NCI-H1417 treated with DMSO at 0.1 percent for 48 hours (cell line): ENCODE measurements at places on chromosomes 3 and 15.

DNA sequence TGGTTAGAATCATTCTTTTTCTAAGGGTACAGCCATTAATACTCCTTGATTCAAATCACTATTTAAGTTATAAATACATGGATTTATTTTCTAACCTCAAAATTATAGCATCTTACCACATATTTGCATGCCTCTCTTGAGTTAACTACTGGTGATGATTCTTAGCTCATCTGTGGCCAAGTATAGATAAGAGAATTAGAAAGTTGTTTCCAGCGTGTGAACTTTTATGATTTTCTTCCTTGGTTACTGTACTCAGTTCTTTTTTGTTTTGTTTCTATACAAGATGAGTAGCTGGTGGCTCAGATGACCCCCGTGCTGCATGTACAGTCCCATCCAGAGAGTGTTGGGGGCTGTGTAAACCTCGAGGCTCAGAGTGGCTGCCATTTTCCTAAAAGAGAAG is 124.6 kb downstream of the IGF1R start:
- DNase-seq = no peak

- DNase-seq = no peak
These were observed 33.2 kb downstream of the SIDT1 start for GRCh38 chr3:113565555-113565954.

DNA sequence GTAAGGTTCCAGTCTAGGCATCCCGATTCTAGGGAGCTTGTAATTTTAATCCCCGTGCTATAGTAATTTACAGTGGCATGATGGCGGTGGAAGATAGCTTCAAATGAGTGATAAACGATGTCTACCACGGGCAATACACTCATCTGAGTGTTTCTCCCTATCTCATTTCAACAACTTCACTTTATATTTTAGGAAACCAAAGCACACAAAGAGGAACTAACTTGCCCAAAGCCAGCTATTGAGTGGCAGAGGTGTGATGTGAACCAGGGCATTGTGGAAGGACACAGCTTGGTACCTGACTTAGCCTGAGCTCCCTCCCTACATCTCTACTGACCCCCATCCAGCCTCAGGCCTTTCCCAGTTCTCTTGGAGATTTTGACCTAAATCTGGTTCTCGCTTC is 16.9 kb upstream of the FILIP1L start:
- DNase-seq = no peak

DNA sequence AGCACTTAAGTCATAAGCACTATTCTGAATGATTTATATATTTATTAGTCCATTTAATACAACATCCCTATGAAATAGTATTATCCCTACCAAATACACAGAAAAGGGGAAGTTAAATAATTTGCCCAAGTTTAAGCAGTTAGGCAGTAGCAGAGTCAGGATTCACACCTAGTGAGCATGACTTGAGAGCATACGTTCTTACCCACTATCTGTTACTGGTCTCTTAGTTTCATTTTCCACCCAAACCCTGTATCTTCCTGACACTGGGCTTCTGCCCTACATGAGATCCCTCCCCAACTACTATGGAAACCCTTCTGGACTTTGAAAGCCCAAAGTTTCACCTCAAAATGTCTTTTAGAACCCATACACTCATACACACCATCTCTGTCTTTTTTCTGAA is 4.4 kb upstream of the ATOSA start:
- DNase-seq = no peak

DNA sequence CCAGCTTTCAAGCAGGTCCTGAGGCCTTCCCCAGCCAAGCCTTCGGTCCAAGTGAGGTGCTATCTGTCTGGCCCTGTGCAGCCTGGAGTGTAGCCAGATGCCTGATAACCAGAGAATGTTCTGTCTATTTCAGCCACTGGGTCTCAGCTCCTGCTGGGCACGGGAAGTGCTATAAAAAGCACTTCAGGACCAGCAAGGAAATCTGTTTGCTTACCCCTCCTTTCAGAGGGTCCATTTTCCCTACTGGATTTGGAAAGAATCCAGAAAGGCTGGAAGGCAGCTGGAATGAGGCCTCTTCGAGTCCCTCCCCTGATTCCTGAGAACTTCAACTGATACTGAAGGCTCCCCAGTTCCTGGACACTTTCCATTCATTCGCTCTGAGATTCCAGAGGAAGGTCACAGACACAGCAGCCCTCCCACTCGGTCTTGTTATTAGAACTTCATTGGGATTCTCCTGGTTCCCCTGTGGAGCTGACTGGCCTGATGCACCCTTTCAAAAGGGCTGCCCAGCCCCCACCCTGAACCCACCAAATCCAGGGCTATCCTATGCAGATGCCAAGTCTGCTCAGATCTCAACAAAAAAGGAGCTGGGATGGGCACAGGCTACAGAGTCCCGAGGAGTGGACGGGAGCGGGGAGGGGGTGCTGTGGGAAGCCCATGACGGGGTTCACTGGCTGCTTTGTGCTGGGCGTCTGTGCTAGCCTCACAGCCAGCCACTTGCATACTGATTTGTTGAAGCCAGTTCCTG is 70.4 kb downstream of the UMPS start:
- no peak for DNase-seq

DNA sequence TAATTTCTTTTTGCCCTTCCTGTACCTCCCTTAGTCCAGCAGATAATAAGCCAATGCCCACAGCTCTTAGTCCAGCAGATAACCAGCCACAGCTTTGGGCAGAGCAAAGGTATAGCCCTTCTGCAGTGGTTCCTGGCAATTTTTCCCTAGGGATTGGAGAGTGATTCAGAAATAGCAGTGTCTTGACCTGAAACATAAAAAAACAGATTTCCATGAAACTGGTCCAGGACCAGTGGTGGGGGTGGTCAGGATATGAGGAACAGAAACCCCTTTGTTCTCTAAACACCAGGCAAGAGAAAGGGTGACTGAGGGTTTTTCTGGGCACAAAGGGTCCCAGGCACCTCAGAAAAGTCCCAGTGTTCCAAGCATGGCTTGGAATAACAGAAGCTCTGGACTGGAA is 103.4 kb downstream of the ARRDC4 start:
- DNase-seq = no peak

- no peak for DNase-seq
These were observed 77.1 kb upstream of the UBE2E1 start for GRCh38 chr3:23728601-23729117.

- DNase-seq = no peak
These were observed 95.0 kb downstream of the ATG7 start for GRCh38 chr3:11367143-11367693.

GRCh38 chr3:139134678-139135372 is 90.1 kb upstream of the PRR23C start:
- no peak for DNase-seq

DNA sequence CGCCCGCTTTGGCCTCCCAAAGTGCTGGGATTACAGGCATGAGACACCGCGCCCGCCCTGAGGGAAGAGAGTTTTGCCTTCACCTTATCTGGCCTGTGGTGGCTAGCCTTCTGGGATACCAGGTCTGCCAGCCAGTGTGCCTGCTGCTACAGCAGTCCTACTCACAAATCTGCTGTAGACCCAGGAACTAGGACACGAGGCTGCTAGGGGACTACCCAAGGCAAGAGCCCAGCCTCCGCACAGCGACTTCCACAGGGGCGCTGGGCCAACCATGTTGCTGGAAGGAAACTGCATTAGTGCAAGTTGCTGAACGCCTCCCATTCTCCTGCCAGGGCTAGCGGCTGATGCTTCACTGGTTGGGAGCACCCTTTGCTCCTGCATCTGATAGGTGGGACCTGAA is 53.7 kb downstream of the DHX30 start:
- no peak for DNase-seq

- no peak for DNase-seq
These were observed 116.9 kb upstream of the RAD18 start for GRCh38 chr3:9080163-9080562.

GRCh38 chr3:10292505-10293419 is at the start of gene GHRL:
TSS of gene GHRL (minus strand) at chr3:10292947. CDS start at chr3:10290180, 2,767 bp downstream.
- no peak for DNase-seq

DNA sequence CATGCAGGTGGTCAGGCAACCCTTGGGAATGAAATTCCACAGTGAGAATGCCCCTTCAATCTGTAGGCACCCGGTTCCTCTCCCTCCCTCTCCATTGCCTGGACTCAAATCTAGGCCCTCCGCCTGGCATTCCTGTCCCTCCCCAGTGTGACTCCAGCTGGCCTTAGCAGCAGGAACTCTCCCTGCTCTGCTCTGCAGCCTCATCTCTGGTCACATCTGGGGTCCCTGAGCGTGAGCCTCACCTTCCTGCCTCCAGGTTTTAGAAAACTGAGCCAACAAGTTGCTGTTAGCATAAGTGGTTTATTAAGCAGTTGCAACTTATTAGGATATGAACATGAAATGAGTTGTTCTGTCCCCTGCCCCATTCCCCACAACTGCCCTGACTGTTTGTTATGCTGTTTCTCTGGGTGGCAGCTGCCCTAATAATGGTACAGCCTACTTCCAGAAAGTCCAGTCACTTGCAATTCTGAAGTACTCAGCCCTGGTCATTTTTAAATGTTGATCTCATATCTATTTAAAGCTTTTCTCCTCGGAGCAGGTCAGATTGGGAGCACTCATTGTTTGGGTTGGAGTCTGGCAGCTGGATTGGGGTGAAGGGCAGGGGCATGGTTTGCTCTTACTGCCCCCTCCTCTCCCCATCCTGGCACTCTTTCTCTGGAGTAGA is 63.0 kb upstream of the ANKRD34C start:
- no peak for DNase-seq

GRCh38 chr3:36993326-36994283 is at the start of gene MLH1:
TSS of gene MLH1 (plus strand) at chr3:36993518. CDS start at chr3:36993548, 30 bp downstream.
- DNase-seq = no peak

- DNase-seq = no peak
These were observed 107.1 kb downstream of the DGKG start for GRCh38 chr3:186254676-186255650.

GRCh38 chr3:178584722-178585380 is 48.6 kb downstream of the KCNMB2 start:
- no peak for DNase-seq

DNA sequence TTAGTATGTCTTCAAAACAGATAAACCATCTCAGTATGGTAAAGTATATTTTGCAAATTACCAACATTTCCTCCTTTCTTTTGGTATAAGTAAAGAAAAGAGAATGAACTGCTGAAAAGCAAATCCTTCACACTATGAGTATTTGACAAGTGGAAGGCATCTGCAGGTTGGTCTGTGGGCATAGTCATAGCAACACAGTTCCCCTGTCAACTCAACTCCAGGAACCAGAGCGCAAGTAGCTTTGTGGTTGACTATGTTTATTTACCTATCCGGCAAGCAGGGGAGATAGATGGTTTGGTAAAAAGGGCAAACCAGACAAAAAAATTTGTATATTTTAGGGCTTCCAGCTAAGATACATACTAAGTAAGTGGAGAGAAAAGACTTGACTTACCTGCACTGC is 88.3 kb upstream of the PPIB start:
- DNase-seq = no peak

DNA sequence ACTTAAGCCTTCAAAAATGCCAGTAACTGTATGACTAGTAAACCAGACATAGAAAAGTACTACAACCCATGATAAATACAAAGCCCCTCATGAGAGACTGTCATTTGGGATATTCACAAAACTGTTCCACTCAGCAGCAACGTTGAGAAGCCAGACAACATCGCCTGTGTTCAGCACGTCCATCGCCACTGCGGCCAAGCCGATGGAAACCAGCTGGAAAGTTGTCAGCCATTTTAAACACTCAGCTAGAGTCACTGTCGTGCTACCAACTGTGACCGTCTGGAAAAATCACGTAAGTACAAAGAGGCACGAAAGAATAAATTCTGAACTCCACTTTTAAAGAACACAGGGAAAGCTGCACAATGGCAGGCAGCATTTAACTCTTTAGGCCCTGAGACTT is 340.7 kb upstream of the WNT5A start:
- no peak for DNase-seq

DNA sequence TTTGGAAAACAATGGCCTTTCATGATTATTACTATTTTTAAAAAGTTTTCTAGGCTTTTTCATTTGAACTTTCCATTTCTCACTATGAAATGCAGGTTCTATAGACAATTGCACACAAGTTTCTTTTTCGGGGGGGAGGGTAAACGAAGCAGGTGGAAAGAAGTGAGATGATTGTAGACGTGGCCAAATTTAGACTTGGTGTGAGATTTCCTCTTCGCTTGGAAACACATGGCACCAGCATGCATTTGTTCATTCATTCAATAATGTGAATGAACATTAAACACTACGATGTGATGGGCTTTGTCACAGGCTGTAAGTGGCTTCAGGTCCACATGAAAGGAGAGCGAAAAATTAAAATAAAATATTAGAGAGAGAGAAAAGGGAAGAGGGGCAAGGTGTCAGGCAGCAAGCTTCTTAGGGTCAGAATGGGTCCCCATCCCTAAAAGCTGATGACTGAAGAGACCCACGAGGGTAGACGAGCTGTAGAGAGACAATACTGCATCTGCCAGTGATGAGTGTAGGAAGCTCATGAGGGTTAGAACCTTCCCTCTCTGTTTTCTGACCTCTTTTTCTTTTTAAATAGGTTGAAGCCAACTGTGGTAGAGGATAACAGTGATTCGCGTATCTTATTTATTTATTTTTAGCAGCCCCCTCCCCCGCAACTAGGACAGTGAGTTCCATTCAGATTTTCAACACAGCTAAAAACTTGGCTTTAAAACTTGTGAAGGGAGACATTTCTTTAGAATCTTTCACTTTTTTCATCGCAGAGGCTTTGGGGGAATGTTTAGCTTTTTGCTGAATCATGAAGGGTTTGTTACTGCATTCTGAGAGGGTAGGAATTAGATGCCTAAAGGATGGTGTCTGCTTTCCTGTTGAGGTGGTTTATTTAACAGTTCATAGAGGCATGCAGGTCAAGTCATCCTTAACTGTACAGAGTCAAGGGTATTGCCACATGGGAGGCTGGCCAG is 36.2 kb downstream of the GAP43 start:
- no peak for DNase-seq

DNA sequence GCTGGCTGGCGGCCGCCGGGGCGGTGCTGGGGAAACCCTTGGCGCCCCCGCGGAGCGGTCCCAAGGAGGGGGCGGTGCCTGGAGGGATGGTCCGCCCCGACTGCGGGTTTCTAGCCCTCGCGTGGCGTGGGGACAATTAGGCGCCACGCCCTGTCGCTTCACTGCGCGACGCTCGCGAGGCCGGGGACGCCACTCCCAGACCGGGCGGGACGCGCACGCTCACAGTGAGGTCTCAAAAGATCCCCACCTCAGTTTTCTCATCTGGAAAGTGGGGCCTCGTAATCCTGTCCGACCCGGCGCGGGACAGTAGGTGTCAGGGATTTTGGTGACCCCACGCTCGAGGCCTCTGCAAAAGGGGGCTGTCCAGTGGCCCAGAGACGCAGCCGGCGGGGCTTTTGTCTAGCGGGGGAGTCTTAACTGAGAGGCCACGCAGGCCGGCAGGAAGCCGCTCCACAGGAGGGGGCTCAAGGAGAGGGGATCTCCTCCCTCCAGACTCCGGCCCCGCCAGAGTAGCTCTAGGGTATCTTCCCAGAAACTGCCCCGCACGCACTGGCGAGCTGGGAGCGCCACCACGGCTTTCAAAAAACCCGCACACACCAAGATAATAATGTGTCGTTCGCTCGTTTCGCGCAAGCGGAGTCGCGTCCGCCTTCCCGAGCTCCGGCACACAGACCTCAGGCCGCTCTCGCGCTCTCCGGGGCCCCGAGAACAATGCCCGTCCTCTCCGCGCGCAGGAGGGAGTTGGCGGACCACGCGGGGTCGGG is 710 bp upstream of the CLK3 start:
- DNase-seq = no peak
